ENCODE measurements at places on chromosomes 12 and 14.

GRCh38 chr12:617304-617915 is 45.8 kb downstream of the NINJ2 start:
- no peak for DNase-seq

- DNase-seq, result no peak
Observed at GRCh38 chr14:101622251-101623076, 61.2 kb downstream of the DIO3 start.

DNA sequence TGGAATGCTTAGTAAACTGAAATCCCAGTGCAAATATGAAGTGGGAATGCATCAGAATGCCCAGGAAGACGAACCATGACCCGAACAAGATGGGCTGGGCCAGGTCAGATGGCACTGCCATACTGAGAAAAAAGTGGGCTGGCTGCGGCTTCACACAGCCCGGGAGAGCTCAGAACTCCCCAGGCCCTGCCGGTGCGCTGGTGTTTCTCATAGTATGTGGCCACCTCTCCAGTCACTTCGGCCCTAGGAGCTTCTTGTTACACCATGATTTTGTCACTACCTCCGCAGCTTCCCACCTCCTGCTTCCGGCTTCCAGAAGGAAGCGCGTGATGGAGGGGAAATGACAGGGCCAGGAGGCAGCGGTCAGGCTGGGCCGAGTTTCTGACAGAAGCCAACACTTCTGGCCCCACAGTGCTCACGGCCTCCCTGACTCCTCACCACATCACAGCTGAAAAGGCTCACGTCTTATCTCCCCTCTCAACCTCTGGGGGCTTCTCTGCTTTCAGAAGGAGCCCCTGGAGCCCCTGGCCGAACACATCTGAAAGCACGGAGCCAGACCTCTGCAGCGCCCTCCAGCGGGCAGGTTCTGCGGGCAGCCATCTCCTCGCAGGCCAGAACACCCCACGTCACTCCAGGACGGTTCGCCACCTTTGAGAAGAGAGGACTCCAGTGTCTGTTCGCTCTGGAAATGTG is 30.7 kb downstream of the DAD1 start:
- DNase-seq, result peak; percentile 59

GRCh38 chr12:109797905-109798669 is 35.1 kb downstream of the TRPV4 start:
- no peak for DNase-seq

- DNase-seq, result no peak
Observed at GRCh38 chr12:105507311-105508038, 177.0 kb downstream of the C12orf75 start.

DNA sequence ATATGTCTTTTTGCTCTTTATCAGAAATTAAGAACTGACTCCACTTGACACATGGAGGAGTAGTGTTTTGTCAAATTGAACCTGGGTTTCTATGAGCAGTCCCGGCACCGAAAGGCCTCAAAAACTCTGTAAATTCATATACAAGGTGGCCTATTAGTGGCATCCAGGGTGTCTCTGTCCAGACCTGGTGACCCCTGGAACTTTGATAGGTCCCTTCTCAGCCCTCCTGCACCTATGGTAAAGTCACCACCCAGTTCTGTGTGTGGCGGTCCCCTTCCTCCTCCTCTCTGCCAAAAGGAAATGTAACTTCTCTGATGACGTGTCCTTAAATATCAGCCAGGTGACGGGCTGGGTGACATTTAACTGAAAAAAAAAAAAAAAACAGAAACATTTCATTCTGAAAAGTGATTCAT is 204.0 kb upstream of the FOXN3 start:
- peak; percentile 45 for DNase-seq

GRCh38 chr14:92144708-92145107 is 22.9 kb downstream of the CPSF2 start:
- no peak for DNase-seq

DNA sequence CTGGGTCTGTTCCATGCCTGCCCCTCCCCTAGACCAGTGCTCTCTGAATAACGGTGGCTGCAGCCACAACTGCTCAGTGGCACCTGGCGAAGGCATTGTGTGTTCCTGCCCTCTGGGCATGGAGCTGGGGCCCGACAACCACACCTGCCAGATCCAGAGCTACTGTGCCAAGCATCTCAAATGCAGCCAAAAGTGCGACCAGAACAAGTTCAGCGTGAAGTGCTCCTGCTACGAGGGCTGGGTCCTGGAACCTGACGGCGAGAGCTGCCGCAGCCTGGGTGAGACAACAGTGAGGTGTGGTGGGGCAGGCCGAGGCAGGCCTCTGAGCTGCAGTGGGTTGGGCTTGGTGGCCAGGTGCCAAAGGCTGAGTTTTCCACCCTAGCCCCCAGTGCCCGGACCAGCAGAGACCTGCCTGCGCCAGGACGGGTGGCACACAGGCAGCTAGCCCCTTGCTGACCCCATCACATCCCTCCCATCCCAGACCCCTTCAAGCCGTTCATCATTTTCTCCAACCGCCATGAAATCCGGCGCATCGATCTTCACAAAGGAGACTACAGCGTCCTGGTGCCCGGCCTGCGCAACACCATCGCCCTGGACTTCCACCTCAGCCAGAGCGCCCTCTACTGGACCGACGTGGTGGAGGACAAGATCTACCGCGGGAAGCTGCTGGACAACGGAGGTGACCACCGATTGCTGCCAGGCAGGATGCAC is 28.2 kb upstream of the LRP1-AS start:
- peak; percentile 53 for DNase-seq

- no peak for DNase-seq
Observed at GRCh38 chr14:37213016-37213415, 15.3 kb downstream of the MIPOL1 start.

DNA sequence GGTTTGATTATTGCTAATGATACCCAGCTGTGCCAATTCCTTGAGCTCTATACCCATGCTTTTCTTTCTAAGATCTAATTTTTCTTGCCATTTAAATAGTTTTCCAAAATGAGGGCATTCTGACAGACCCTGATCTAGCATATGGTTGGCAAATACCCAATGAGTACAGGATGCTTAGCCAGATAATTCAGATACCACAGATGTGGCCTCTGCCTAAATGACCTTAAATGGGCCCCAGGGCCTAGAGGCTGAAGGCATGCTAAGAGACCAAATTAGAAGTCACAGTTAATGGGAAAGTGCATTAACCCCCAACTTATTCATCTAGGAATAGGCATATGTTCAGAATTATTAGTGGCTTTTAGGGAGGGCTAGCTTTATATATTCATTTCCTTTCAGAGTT is 122.3 kb upstream of the CNOT2 start:
- DNase-seq, result no peak

DNA sequence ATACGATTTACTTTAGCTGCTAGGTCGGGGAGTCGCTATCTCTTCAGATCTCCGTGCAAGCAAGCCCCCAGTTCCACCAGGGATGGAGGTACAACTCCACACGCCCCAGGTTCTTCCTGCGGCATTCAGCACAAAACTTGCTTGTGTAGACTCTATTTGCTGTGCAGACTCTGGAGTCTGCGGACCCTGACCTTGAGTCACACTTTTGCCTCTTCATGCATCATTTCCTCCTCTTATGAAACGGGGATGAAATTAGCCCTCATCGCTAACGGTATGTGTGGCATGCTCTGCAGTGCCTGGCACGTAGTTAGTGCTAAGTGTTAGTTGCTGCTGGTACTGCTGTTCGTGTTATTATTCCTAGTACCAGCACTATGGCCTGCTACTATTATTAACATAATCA is 84.4 kb downstream of the TMEM132D start:
- DNase-seq, result no peak

DNA sequence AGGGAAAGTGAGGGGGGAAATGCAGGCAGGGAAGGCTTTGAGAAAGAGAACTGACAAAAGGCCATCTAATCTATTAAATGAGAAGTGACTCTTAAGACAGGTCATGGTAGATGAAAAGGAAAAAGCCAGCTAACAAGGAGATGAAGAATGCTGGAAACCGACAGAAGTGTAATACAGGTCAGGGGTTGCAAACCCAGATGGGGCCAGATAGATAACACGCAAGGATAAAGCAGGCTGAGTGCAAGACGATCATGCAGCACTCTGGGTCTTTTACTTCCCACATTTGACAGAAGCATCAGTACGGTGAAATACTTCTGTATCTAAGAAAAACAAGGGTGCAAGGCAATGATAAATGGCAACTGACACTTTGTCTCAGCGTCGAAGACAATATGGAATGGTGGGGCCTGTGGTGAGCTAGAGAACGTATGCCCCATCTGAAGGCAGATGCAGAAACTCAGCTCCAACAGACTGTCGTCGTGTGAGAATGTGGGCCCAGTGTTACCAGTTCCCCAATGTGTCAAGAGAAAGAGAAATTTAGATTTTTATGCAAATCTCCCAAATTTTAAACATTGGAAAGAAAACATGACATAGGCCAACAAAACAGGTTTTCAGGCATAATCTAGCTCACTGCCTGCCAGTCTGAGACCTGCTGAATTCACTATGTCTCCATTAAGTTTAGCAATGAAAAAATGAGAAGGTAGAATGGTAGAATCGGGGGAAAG is 187.4 kb downstream of the PHLDA1 start:
- DNase-seq, result no peak

DNA sequence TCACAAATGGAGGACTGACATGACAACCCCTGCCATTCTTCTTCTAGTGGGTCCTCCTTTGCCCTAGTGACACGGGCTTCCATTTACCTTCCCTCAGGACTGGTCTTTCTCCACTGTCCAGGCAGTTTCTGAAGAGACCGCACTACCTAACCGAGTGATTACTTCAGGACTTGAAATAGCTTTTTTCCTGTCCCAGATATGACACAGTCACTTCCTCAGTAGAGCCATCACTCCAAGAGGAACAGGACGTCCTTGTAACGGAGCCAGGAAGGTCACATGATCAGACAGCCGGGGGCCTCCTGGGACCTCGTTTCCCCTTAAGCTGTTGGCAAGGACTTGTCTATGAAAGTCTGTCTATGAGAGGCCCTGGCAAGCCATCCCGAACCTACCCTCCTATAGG is 62.3 kb downstream of the FOS start:
- DNase-seq, result no peak

DNA sequence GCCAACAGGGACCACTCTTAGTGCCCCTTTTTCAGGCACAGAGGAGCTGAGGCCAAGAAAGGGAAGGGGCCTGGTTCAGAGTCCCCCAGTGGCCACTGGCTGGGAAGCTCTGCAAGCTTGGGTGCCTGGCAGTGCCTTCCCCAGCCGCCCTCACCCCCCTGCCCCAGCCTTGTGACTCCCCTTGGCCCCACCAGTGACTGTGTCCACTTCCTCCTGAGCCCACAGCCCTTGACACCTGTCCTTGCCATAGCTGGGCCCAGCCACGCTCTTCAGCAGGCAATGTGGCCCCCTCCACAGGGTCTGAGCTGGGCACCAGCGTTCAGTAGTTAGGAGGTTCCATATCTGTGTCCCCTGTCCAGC is 19.0 kb upstream of the C14orf180 start:
- no peak for DNase-seq

DNA sequence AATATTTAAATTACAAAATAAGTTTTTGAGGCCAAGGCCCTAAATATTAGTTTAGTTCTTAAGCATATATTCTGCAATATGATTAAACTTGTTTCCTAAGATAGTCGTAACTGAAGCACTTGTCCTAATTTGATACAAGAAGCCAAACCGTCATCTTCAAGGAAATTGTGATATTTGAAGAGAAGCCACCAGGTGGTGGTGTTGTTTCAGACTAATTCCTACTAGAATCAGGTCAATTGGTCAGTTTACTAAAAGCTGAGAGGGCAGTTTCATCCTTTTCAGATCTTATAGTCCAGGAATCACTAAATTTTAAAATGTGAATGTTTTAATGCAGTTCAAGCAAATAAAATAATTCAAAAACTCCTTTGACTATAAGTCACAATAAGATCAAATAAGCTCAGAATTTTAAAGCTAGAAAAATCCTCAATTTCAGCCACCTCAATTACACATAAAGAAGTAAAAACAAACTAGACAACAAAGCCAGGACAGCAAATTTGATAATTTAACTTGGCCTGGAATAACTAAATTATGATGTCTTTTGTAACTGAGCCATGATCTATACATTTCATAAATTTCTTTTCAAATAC is 7.1 kb upstream of the ARL1 start:
- no peak for DNase-seq

DNA sequence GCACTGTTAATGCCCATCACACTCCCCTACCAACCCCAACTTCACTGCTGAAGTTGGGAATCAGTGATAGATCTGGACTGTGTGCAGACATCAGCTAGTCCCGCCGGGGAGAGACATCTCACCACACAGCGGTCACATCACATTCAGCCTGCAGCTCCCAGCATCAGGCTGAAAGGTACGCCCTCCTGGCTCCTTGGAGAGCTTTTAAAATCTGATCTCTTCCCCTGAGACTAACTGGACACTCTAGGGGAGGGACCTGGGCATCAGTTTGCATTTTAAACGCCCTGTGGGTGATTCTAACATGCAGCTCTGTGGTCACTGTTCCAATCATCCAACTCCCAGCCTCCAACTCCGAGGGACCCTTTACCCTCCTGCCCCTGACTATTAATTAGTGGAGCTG is 58.4 kb downstream of the CCDC85C start:
- no peak for DNase-seq

- no peak for DNase-seq
Observed at GRCh38 chr14:97578982-97579548, 781.9 kb downstream of the VRK1 start.

DNA sequence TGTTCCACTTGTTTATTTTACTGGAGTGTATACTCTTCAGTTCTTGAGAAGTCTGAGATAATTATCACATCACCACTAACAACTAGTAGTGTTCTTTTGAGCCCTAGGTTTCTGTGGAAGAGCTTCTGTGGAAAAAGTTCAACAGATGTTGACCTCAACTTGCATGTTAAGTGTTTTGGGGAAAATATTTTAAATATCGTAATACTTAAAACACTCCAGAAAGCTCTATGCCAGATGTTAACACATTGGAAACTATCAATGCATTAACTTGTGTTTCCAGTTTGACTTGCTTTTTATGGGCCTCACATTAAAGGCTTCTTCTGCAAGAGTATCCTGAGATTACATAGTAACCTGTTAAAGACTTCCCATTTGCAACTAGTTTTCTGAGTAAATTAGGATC is 173.1 kb downstream of the DUSP6 start:
- no peak for DNase-seq

- no peak for DNase-seq
Observed at GRCh38 chr14:92049781-92050180, 9.9 kb upstream of the TRIP11 start.

DNA sequence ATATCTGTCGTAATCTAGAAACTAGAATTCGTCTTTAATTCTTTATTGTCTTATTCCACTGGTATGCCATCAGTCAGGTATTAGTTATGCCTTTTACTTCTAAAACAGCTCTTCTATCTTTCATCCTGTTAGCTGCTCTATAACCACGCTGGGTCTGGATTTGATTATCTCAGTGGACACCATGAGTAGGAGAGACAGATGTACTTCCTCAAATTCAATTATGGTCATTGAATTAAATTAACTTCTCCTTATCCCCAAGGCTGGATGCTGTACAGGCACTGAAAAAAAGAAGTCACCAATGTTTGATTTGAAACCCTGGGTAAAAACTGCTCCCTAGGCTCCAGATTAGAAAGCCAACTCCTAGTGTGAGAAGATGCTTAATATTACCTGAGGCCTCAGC is 107.3 kb downstream of the PIK3C2G start:
- no peak for DNase-seq

GRCh38 chr14:99199846-99200653 is 71.9 kb downstream of the BCL11B start:
- no peak for DNase-seq

GRCh38 chr14:76053572-76054355 is 68.2 kb downstream of the IFT43 start:
- DNase-seq, result no peak

- peak; percentile 64 for DNase-seq
Observed at GRCh38 chr12:111438481-111438880, 32.8 kb downstream of the SH2B3 start.

GRCh38 chr14:101395779-101396178 is 165.5 kb upstream of the DIO3 start:
- DNase-seq, result no peak

Measured in stimulated activated CD4-positive, alpha-beta T cell treated with anti-CD3 and anti-CD28 coated beads, Interleukin-4, amount 100 ng/mL, for 1 hour (primary cell).